T-helper 9 cell (primary cell): ENCODE measurements at places on chromosomes 1 and 21.

DNA sequence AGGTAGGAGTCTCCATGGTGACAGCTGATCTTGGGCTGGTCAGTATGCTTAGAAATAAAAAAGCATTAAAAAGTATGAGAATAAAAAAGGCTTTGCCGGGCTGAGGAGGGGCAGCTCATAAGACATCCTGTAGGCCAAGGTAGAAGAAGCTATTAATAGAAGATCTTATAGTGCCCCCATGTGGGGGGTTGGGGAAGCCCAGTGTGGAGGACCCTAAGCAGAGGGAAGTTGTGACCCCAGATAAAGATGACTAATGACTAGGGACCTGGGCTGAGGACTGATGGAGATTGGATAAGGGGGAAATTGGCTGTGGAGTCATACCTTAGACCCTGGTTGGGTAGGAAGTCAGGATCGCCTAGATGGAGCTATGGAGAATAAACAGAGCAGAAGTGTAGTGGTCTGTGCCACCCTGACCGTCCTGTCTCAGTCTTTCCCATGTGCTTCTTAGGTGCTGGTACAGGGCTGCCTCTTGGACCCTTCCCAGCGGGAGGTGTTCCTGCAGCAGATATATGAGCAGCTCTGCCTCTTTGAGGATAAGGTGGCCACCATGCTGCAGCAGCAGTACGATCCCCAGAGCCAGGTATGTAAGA, 25.0 kb downstream of the SZT2 start:
- DNase-seq: peak; percentile 42

GRCh38 chr21:37207441-37208009, 59.6 kb downstream of the VPS26C start:
- DNase-seq: no peak

DNA sequence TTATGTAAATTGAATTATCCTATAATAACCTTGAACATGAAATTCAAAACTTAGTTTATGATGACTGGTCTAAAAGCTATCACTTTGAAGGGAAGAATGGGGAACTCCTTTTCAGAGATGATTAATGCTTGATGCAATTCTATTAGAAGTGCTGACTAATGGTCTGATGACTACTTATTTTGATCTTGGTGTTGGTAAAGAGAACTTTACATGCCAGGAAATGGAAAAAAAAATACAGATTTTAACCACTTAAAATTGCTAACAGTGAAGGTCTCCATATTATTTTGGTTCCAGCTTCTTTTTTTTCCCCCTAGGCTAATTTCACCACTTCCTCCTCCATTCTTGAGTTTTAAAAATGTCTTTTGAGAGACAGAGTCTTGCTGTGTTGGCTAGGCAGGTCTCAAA, 22.9 kb downstream of the S1PR1 start:
- no peak for DNase-seq

DNA sequence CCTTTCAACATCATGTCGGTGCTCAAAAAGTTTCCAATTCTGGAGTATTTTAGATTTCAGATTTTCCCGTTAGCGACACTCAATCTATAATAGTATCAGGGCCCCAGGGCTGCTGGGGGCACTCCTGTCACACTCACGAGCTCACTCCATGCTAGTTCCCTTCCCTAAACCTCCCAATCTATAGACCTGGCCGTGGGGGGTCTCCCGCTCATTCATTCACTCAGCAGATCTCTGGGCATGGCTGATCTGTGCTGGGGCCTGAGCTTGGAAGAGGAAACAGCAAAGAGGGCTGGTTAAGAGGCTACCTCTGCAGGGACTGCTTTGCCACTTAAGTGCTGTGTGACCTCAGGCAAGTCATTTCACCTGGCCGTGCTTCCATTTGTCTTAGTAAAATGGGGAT, 46.8 kb upstream of the LAPTM5 start:
- DNase-seq: no peak

DNA sequence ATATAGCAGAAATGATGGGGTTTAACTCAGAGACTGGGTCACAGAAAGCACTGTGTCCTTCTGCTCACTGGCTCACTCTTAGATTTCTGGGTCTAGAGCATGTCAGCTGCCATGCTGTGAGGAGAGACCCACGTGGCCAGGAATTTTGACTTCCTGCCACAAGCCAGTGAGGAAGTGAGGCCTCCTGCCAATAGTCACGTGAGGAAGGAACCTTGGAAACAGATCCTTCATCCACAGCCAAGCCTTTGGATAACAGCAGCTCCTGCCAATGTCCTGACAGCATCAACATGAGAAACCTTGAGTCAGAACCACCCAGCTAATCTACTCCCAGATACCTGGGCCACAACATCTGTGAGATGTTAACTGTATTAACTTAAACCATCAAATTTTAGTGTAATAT, 114.5 kb upstream of the PLPPR5 start:
- DNase-seq: no peak

GRCh38 chr21:16492892-16493291, 763.1 kb downstream of the USP25 start:
- DNase-seq: no peak

DNA sequence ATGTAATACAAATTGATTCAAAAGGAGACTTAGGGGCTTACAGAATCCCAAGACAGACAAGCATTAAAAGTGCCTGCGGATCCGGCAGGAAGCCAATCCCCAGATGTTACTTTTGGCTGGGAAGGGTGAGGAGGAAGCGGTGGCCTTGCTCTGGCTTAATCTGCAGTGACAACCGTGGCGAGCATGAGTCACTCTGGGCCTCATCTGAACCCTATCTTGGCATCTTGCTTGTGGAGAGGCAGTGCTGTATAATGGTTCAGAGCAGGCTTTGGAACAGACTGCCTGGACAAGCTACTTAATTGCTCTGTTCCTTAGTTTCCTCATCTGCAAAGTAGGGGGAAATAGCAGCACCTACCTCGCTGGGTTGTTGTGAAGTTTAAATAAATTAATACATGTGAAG, 74.1 kb downstream of the XCL2 start:
- DNase-seq: no peak

DNA sequence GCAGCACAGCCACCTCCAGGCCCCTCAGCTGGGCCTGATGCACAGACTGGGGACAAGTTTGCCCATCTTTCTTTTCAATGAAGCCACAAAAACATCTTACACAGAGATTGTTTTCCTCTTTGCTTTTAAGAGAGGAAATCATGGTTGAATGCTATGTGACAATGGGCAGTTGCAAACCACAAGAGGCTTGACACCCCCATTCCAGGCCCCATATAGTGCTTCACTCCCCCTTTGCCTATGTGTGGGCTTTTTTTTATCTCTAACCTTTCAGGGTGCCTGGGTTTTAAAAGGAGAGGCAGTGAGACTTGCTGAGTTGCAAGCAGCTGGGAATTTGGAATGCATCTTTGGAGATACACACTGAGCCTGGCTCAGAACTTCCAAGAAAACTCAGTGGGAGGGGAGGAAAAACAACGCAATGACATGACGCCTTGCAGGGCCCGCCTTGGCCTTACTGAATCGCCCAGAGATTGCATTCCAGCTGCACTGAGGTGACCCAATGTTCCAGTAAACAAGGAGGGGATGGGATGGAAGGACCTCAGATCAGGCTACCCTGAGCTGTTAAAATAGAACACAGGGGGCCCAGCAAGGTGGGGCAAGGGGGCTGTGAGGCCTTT, 145.2 kb upstream of the ZNF648 start:
- no peak for DNase-seq
